CD4-positive, alpha-beta memory T cell (primary cell): ENCODE measurements at places on chromosomes 5 and 9. TPM values are rescaled to one million over a fixed set of nuclear protein-coding genes. Genes with fewer than 3 reads are reported as not detected.

DNA sequence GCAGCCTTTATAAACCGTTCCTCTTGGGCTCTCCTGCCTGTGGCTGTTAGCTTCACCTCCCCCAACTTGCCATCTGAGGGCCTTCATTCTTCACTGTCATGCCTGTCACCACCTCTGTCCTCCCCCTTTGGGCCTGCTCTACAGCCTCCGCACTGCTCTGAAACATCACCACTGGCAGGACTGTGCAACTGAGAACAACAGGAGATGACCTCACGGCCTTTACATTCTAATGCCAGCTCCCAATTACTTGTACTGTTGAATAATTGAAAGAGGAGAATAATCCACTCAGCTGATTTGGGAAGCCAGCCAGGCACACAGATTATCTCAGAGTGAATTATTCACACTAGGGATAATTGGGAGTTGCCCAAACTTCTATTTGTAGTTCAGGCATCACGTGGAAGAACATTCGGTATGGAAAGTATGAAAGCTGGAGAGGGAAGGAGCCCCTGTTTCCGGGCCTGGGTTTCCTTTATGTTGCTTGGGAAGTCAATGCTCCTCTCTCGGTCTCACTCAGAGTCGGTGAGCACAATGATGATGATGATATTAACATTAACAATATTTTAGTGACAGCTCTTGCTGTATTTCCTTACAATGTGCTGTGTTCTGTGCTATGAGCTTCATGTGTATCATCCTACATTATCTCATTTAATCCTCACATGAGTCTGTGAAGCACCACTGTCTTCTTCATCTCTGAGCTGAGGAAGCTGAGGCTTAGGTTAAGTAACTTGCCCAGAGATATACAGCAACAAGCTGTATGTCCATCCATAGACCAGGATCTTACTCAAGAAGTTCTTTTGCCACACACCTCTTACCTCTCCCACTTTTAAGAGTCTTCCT lies 99.3 kb upstream of the LRRTM2 start:
- DNase-seq: no peak

PDE6A gene
- total RNA-seq: not detected

DNA sequence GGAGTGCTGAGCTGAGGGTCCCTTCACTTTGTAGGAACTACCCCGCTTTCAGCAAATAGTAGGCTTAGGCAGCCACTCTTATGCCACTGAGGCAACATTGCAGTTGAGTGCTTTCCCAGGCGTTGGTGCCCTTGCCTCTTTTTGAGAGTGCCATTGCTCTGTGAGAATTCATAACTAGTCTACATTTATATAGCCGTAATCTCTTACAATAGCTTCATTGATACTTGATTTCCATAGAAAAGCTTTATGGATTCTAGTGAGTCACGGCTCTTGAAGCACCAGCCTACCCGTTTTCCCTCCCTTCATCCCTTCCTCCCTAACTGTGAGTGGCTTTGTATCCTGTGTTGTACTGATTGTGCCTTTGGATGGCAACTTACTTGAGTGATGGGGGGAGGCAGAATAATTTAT lies 283.9 kb downstream of the AOPEP start:
- DNase-seq: no peak

- DNase-seq: no peak
These were observed 402.7 kb upstream of the TNC start for GRCh38 chr9:115520646-115521045.

GRCh38 chr5:57598097-57598496 lies 115.5 kb upstream of the ACTBL2 start:
- DNase-seq: no peak

FBXW11 gene
- 43.4 TPM for total RNA-seq

- no peak for DNase-seq
These were observed 174.0 kb downstream of the MAPKAP1 start for GRCh38 chr9:125532812-125533594.

MSX2 gene
- total RNA-seq: not detected

DNA sequence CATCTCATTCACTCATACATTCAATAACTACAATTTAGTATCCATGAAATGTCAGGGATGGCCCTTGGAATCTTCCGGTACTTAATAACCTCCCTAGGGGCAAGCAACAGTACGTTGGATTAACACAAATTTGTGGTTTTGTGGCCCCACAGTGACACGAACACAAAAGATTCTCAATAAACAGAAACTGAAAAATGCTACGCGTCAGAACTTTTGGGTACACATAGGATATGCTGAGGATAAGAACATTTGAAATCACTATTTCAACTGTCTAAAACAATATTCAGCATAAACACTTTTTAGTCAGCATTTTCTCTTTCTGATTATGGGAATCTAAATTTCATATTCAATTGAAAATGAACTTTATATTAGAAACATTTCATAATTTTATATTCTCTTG lies 107.0 kb upstream of the GPR151 start:
- DNase-seq: no peak

- no peak for DNase-seq
These were observed 27.7 kb upstream of the C6 start for GRCh38 chr5:41240985-41241384.

DNA sequence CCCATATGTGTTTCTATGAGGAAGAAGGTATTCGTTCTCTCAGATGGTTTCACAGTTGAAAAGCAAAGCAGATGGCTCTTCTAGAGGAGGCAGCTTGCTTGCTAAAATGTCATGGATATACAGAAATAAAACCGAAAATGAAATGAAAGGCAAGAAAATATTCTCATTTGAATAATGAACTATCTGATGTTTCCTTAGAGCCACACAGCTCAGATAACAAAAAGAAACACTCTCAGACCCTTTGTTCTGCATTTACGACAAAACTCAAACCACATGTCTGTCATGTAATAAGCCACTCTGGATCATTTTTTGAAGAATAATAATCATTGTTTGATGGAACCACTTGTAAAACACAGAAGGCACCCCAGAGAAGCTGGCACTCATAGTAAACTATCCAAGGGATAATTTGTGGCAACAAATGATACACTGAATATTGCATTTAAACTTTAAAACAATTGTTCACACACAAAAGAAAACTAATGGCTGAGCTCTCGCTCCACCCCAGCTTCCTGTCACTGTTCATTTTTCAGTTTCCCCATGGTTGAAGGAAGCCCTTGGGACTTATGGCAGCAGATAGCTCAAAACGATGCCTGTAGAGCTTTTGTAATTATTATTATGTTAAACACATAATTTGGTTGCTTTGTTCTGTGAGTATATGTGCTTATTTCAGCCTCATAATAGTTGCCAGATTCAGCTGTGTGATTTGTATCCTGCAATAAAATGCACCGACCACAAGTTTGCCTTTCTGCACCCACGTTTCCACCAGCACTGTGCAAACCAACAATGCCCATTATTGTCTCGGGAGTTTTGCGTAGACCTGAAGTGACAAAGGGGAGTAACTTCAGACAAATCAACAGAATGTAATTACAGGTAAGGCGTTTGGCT lies 256.0 kb downstream of the TMEM167A start:
- no peak for DNase-seq

DNA sequence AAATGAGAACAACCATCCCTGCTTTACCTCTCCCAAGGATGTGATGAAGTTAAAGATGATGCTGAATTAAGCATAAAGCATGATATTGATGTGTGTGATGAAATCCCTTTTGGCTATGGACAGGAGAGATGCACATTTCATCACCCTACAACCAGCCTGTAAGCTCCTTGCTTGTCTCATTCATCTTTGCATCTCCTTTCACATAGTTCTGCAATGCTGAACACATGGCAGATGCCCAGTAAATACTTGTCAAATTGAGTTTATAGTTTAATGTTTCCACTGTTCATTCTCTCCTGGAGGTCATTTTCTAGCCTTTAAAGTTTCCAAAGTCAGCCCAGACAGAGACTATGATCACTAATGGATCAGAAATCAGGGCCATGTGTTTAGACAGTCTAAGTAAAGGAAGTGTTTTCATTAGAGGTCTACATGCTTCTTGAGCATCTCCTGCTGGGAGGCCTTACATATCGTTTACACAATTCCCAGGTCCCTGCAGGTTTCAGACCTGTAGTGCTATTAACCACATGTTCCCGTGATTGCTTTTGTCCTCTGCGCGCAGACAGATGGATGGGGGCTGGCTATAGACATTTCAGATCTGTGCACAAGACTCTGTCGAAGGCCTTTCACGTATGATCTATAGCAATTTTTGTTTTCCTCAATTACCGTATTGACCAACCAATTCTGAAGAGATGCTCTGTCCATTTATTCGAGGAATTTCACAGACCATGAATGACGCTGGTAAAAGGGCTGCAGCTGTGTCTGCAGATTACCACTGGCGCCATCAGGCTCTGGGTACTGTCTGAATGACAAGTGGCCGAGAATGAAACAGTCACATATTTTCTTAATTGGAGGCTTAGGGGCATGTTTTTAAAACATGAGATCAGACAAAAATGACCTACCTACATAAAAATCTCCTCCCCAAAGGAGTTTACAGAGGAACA lies 49.0 kb upstream of the CKMT2 start:
- no peak for DNase-seq

DNA sequence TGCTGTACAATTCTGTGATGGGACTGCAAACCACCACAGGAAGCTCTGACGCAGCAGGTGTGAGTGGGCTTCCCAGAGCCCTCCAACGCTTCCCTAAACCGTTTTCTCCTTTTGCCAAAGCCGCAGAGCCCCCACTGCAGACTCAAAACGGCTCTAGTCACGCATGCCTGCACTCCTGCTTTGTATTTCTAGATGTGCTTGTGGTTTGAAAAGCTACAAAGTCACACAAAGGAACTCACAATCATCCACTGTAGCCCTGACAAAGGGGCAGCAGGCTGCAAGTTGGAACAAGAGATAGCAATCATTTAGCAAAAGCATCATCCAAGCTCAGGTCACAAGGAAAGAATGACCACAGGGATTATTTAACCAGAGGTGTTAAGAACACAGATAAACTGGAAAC lies 79.3 kb downstream of the PTPN3 start:
- no peak for DNase-seq

TMCO6 gene
- 56.3 TPM for total RNA-seq

DNA sequence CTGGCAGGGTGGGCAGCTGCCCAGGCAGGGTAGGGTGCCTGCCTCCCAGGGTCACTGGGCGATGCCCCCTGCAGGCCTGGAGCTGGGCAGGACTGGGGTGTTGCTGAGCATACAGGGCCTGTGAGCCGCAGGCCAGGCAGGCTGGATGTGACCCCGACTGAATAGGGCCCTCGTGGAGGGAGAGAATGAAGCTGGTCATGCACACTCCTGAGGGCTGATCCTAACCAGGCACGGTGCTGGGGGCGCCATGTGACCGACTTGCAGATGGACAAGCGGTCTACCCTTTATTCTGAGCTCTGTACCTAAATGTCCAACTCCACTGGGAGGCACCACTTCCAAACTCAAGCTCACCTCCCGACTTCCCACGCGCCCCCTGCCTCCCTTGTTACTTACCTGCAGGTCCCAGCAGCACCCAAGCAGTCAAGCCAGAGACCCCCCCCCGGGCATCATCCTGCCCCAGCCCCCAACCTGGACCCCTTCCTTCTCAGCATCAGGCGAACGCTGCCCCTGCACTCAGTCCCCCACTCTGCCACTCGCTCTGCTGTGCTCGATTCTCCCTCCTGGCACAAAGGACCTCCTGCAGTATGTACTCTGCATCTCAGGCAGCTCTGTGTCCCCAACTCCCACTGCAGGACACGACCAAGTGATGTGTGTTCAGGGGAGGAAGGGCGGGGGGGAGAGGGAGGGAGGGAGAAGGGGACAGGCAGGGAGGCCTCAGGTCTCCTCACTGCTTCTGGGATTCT lies 76.8 kb upstream of the PHYKPL start:
- DNase-seq: no peak

GPR21 gene
- 2.3 TPM for total RNA-seq

DNA sequence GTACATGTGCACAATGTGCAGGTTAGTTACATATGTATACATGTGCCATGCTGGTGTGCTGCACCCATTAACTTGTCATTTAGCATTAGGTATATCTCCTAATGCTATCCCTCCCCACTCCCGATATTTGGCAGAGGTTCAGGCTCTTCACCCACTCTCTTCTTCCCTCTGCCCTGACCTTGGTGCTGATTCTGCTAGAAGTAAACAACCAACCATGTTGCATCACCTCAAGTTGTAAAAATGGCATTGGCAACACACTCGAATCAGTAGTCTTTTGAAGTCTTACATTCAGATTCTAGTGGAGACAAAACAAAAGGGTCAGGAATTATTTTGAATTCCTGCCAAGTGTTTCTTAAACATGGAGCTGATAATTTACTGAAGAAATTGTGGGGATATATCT lies 40.0 kb downstream of the PRR16 start:
- DNase-seq: no peak

MYOZ3 gene
- not detected for total RNA-seq

DNA sequence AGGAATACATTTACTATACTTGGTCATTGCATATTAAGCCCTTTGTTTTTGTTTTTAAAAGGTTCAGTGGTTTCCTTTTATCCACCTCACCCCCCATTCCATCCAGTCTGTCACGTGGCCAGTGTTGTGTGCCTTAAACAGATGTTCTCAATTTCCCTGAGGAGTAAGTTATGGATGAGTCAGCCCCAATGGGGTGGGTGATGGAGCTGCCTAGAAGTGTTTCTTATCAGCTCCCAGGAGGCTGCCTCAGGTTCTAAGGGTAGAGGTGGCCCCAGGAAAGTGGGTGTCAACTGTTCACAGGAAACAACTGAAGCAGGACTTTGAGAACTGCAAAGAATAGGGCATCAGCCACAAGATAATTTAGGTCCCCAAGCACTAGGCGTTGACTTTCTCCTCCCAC lies 41.1 kb downstream of the ACTBL2 start:
- DNase-seq: no peak

OR1Q1 gene
- not detected for total RNA-seq

DNA sequence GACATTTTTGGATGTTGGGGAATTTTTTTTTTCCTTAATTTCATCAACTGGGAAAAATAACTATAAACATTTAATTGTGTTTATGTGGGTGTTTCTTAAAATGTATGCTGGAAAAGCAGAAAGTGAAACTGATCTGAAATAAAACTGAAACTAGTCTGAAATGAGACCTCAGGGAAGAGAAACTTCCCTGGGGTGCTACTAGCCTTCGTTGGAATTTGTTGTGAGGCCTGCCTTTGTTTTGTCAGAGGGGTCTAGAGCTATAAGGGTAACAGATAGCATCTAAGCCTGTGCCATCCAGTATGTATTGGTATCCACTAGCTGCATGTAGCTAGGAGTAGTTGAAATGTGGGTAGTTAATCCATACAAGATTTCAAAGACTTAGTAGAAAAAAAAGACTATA lies 10.4 kb downstream of the ZNF618 start:
- no peak for DNase-seq

TNFAIP8 gene
- 167 TPM for total RNA-seq

DNA sequence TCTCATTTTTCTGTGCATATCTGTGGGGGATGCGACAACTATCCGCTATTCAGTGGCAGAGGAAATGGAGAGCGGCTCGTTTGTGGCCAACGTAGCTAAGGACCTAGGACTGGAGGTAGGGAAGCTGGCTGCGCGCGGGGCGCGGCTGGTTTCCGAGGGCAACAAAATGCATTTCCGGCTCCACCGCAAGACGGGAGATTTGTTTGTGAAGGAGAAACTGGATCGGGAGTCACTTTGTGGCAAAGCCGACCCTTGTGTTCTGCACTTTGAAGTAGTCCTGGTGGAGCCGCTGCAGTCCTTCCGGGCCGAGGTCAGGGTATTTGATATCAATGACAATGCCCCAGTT lies 320 bp downstream of the PCDHB1 start:
- DNase-seq: no peak
